ENCODE measurements at places on chromosomes 3 and 15.

- DNase-seq, result no peak
These were observed 184.4 kb upstream of the UMPS start for GRCh38 chr3:124545891-124546290.

- no peak for DNase-seq
These were observed 18.5 kb downstream of the TNK2 start for GRCh38 chr3:195889870-195890295.

- no peak for DNase-seq
These were observed 23.6 kb upstream of the CSPG4 start for GRCh38 chr15:75736256-75736655.

DNA sequence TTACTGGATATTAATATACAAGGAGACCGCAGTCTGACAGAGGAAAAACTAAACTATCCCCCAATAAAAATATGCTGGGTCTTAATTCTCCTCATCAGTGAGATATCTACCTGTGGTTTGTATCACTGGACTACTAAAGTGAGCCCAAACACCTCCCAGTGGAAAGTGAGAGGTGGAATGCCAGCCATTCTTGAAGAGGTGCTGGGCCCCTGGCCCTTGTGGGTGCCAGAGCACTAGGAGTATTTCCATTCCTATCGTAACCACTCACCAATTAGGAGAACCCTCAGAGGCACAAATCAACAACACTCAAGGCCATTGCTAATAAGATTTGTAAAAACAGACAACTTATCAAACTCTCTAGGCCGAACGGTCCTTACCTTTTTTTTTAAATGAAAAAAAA lies 121.5 kb upstream of the TSPAN3 start:
- no peak for DNase-seq

- peak; percentile 27 for DNase-seq
These were observed 23.5 kb upstream of the SLC15A2 start for GRCh38 chr3:121870717-121871116.

GRCh38 chr3:167684388-167684993 lies 30.7 kb upstream of the WDR49 start:
- DNase-seq, result peak; percentile 78

GRCh38 chr15:70609889-70610288 lies 153.5 kb downstream of the UACA start:
- DNase-seq, result no peak

DNA sequence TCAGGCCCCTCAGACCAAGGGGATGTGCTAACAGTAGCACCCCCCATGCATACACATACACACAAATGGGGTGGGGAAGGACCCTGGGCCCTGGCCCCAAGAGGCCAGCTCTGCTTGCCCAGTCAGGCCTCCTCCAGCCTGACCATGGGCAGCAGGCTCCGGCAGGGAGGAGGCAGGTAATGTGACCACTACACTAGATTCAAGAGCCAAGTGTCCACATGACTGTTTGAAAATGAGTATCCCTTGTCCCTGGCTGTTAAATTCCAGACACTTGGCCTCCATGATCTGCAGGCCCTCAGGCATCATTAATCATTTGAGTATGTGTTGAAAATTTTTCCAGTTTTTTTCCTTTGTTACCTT lies 13.9 kb upstream of the GNAI2 start:
- no peak for DNase-seq

DNA sequence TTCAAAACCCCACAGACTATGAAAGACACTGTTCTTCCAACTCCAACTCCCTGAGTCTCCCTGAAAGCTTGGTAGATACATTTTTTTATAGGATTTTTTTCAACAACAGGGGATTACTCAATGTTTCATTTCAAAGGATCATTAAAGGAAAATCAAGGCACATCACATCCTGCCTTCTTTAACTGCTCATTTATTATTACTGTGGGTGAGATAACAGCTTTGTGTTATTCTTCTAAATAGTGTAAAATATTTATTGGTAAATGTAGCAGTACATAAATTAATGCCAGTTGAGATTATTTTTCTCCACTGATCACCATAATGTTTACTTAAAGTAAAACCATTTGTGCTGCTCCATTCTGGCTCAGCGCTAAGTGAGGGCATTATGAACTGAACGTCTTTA lies 57.2 kb downstream of the AGBL1 start:
- no peak for DNase-seq

- no peak for DNase-seq
These were observed 14.8 kb downstream of the EEFSEC start for GRCh38 chr3:128167973-128168674.

GRCh38 chr15:29888646-29889045 lies 66.4 kb upstream of the TJP1 start:
- DNase-seq, result peak; percentile 70

DNA sequence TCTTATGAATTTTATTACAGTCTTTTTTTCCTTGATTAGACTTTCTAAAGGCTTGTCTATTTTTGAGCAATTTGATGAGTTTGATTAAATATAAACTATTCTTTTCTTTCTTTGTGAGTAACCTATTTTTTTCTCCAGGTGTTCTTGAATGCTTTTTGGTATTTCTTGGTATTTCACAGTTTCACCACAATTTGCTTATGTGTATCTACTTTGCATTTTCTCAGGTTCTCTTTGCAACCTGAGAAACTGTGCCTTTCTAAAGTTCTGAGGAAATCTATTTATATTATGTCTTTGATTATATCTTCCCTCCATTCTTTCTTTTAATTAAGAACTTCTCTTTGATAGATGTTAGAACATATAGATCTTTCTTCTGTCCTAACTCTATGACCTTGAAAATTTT lies 117.1 kb upstream of the MLF1 start:
- no peak for DNase-seq

DNA sequence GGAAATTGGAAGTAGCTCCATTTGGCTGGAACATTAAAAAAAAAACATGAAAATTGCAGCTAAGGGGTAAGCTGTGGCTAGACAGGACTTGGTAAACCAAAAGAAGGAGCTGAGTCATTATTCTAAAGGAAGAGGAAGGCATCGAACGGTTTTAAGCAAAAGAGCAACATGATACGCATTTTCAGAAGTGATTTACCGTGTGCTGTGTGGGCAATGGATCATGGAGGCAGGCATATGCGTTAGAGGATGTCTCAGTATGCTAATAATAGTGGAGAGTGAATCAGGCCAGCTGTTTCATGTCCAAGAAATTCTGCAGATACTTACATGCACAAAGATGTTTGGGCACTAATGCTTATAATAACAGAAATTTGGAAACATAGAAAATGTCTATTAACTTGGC lies 409.1 kb upstream of the ATP11B start:
- DNase-seq, result no peak

- peak; percentile 28 for DNase-seq
These were observed 824 bp upstream of the CILP start for GRCh38 chr15:65212097-65212496.

DNA sequence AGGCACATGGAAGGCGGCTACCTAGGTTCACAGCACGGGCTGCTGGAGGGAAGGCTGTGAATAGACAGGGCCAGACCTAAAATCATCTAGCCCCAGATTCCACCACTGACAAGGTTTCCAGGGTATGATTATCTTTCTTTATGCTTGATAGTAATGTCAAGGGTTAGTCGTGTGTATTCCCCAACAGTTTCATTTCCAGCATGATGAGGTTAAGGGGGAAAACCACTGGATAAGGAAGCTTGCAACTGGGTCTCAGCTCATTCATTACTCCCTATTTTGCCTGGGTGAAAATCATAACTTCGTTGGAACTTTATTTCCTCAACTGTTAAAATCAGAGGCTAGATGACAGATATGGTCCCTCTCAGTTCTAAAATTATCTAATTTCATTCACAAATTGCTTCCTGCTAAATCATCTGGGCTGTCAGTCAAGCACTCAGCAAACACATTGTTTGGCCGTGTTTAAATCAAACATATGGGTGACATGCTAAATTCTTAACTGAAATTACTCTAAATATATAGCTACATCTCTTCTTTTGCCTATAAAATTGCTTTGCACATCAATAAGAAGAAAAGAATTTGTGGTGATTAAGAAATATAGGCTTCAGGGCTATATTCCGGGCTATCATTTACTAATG lies 111.7 kb downstream of the CYP19A1 start:
- DNase-seq, result no peak

GRCh38 chr3:194137008-194137505 lies 1.1 kb downstream of the HES1 start:
- peak; percentile 76 for DNase-seq

- DNase-seq, result no peak
These were observed 123.8 kb downstream of the GMNC start for GRCh38 chr3:190738636-190739155.

DNA sequence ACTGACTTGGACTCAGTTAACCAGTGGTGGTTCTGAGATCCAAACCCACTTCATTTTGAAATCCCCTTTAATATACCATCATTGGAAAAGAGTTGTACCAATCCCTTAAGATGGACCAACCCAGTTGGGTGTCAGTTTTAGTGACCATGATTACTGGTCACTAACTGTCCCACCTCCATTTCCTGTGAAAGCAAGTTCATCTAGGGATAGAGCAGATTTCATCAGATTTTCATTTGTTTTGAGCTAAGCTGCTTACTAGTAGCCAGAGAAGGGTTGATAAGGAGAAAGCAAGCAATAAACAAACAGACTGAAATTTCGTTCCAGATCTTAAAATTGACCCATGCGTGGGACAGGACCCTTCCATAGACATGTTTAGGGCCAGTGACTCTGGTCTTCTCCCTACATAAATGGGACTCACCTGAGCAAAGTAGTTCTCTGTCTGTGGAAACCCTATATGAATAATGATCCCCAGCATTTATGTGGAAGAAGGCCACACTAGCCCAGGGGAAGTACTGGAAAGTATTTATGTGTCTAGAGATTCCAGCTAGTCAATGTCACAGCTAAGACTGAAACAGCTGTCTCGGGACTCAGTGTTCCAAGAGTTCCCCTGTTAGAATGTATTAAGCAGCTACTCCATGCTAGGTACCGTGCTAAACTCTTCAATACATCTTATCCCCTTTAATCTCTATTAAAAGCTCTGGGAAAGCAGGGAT lies 196.0 kb upstream of the BCL6 start:
- no peak for DNase-seq

DNA sequence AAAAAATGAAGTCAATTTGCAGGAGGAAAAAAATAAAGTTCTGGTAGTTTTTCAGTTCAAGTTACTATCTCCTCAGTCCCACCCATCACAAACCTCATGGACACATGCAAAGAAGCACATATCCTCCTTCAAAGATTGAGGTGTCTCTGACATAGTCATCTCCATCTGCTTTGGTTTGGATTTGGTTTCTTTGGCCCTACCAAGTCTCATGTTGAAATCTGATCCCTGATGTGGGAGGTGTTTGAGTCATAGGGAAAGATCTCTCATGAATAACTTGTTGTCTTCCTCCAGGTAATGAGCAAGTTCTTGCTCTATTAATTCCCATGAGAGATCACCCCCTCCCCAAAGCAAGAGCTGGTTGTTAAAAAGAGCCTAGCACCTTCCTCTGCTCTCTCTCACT lies 446.8 kb downstream of the IGSF11 start:
- no peak for DNase-seq

- peak; percentile 58 for DNase-seq
These were observed 52.7 kb downstream of the MITF start for GRCh38 chr3:69791919-69792399.

- DNase-seq, result peak; percentile 22
These were observed 57.0 kb upstream of the CMTM7 start for GRCh38 chr3:32334675-32335074.

GRCh38 chr3:57127891-57128518 lies 37.1 kb downstream of the IL17RD start:
- peak; percentile 79 for DNase-seq

DNA sequence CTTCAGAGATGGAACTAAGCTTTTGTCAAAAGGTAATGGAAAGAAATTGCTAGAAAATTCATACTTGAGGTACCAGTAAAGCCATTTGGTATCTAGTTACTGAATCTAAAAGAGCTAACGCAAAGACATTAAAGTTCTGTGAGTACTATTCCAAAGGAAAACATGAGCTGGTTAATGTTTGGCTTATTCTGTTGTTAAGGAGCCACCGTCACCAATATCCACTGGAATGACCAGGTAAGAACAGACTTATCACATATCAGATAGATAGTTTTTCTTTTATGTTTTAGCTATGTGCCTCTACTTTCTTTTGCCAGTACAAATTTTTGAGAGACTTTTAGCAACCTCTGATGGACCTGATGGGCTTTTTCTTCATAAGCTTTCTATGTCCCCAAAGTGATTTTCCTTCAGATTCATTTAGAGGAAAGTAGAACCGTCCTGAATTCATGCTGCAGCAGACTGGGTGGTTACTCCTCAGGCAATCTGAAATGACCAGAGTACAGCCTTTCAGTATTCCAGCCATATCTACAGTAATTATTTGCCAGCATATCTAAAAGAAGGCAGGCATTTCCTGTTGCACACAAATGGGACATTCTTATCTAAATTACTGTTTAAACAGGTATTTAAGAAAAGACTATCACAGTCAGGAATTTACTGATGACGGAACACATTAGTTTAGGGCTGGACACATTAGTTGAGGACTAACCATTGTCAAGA lies 274.1 kb downstream of the MECOM start:
- no peak for DNase-seq

DNA sequence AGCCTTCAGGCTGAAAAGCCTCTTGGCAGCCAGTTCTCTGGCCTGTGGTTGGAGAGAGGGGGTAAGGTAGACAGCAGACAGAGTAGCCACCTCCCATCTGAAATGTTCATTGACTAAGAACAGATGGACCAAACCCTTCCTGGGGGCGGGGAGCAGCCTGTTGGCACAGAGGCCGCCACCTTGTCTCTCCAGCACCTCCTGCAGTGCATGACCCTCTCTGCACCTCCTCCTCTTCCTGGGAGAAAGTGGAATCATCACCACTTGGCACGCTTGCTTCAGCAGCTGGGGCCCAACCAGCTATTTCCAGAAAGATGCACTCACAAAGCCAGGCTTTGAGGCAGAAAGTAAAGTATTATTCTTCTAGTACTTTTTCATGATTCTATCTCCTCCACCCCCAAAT lies 313.4 kb upstream of the CHRM5 start:
- DNase-seq, result peak; percentile 10

- no peak for DNase-seq
These were observed 52.1 kb upstream of the IQSEC1 start for GRCh38 chr3:13125092-13126015.

DNA sequence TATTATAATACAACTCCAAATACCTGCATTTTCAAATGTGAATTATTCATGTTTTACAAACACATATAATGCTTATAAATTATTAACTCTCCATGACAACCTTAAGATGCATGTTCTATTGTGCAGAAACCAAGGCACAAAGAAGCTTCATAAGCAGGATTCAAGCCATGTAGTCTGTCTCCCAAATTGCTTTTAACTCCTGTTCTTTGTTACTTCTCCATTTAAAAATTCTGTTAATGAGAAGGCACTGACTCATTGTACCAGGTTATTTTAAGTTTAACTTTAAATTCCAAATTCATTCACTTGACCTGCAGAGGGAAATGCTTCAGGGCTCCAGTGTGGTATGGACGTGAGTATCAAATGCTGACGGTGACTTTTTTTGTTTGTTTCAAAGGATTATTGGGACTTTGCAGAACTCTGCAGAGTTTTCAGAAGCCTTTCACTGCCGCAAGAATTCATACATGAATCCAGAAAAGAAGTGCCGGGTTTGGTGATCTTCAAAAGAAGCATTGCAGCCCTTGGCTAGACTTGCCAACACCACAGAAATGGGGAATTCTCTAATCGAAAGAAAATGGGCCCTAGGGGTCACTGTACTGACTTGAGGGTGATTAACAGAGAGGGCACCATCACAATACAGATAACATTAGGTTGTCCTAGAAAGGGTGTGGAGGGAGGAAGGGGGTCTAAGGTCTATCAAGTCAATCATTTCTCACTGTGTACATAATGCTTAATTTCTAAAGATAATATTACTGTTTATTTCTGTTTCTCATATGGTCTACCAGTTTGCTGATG lies 100.0 kb downstream of the MME start:
- no peak for DNase-seq

Measured in ELR (cell line).